Ovary (tissue), 10 donors: ENCODE measurements at places on chromosomes 4 and X. TPM values are rescaled to one million over a fixed set of nuclear protein-coding genes. Genes with fewer than 3 reads are reported as not detected.

DNA sequence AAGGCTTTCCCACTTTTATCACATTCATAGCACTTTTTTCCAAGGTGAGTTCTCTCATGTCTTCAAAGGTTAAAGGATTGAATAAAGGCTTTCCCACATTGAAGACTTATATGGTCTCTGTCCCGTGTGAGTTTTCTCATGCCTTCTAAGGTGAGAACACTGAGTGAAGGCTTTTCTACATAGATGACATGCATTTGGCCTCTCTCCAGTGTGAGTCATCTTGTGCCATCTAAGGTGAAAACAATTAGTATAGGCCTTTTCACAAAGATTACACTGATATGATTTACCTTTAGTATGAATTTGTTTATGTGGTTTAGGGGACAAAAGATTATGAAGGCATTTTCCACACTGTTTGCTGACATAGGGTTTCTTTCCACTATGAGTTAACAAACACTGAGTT is 21.2 kb downstream of the USP17L30 start:
- DNase-seq = no peak

- DNase-seq = no peak
Measured at GRCh38 chr4:169986369-169986768, 39.8 kb downstream of the MFAP3L start.

GRCh38 chrX:139882299-139882698 is 50.6 kb downstream of the ATP11C start:
- DNase-seq = no peak

The ARL13A gene
- not detected for total RNA-seq
